Temporal lobe (tissue), 4 donors: ENCODE measurements at places on chromosomes 4 and X. TPM values are rescaled to one million over a fixed set of nuclear protein-coding genes. Genes with fewer than 3 reads are reported as not detected.

Gene MAGEA11
- total RNA-seq = not detected

Gene TBC1D19
- 72.0 TPM for total RNA-seq

Gene AFF2
- total RNA-seq = 144 TPM

Gene GABRG1
- 21.9 TPM for total RNA-seq

Gene KDR
- total RNA-seq = 16.5 TPM

Gene ZNF595
- total RNA-seq = 42.3 TPM

Gene MAB21L2
- total RNA-seq = not detected

Gene MAGEC3
- total RNA-seq = 0.25 TPM

Gene CRMP1
- total RNA-seq = 551 TPM

Gene WDR19
- total RNA-seq = 46.7 TPM

Gene LARP1B
- 39.8 TPM for total RNA-seq

Gene TRPC5OS
- total RNA-seq = not detected

Gene NXT2
- 5.9 TPM for total RNA-seq

Gene KIT
- 75.5 TPM for total RNA-seq

Gene IGFBP7
- total RNA-seq = 42.0 TPM

Gene UCP1
- 0.25 TPM for total RNA-seq

Gene NSUN7
- 6.9 TPM for total RNA-seq

Gene JCHAIN
- not detected for total RNA-seq

Gene REST
- 7.6 TPM for total RNA-seq

Gene PLXNA3
- 17.7 TPM for total RNA-seq

Gene CT45A2
- total RNA-seq = not detected

Gene RENBP
- 1.5 TPM for total RNA-seq

Gene MSX1
- 2.2 TPM for total RNA-seq

Gene SLC39A8
- total RNA-seq = 5.2 TPM

Gene PDGFC
- 23.4 TPM for total RNA-seq

Gene FAM47E
- 2.5 TPM for total RNA-seq

Gene AREG
- total RNA-seq = 0.25 TPM

Gene L1CAM
- 132 TPM for total RNA-seq

Gene UGT2B17
- not detected for total RNA-seq

Gene EPGN
- total RNA-seq = 0.49 TPM

Gene MAGEC1
- total RNA-seq = not detected

Gene RNF150
- total RNA-seq = 43.3 TPM

Gene FATE1
- total RNA-seq = not detected

Gene FAM236A
- total RNA-seq = not detected

Gene HSFX2
- not detected for total RNA-seq

Gene LONRF3
- total RNA-seq = 1.7 TPM

Gene CENPVL2
- total RNA-seq = 1.7 TPM

Gene DNAAF6
- not detected for total RNA-seq

Gene DIPK2B
- total RNA-seq = 6.4 TPM

Gene RPA4
- total RNA-seq = 0.49 TPM

Gene GC
- not detected for total RNA-seq

Gene GYPB
- not detected for total RNA-seq

Gene HPGDS
- 0.98 TPM for total RNA-seq

Gene ZXDA
- 17.0 TPM for total RNA-seq

Gene ARMCX5
- total RNA-seq = 35.9 TPM

Gene NAA11
- not detected for total RNA-seq

Gene BGN
- total RNA-seq = 4.4 TPM

Gene SFRP2
- 2.7 TPM for total RNA-seq

Gene UBA6
- 86.1 TPM for total RNA-seq

Gene SLC7A11
- 31.5 TPM for total RNA-seq

Gene FRG2
- total RNA-seq = not detected

Gene BMP3
- total RNA-seq = 4.4 TPM

Gene HSFX3
- total RNA-seq = not detected

Gene VCX3B
- not detected for total RNA-seq

Gene PHEX
- total RNA-seq = 0.98 TPM

Gene TLR1
- 8.9 TPM for total RNA-seq
